ENCODE measurements at places on chromosomes 2 and 18.

GRCh38 chr2:108215794-108216211, 24.0 kb upstream of the SULT1C3 start:
- DNase-seq, result peak; percentile 15

GRCh38 chr2:50345701-50346591, 686.0 kb downstream of the NRXN1 start:
- DNase-seq, result no peak

DNA sequence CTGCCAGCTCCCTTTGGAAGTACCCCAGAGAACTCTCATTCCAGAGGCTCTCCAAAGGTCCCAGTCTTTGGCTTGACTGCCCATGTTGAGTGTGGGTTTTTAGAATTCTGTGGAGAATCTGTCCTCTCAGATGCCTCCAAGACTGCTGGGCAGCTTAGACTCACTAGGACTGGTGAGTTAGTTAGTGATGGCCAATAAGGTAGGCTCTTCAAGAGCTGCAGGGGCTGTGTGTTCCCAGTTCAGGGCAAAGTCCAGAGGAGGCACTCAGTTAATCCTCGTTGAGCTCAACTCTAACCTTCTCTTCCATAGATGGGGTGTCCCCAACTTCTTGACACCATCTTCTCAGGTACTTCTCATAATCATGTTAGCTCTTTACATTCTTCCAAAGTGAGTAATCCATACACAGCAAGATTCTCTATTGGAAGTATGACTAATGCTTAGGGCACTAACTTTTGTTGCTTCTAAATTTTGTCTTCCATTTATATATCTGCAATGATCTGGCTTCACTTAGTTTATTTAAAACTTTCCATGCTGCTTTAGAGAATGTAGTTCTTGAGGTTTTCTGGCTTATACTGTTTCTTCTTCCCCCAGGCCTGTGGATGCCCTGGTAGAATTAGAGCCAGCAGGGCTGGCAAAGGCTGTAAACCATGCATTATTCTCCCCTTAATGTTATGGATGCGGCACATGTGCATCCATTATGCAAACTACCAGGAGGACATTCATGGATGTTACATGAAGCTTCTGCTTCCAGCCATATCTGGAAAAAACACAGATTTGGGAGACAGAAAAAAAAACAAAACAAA, 88.9 kb downstream of the POLE4 start:
- DNase-seq, result no peak

- DNase-seq, result no peak
Measured at GRCh38 chr18:60554967-60555366, 182.4 kb upstream of the MC4R start.

DNA sequence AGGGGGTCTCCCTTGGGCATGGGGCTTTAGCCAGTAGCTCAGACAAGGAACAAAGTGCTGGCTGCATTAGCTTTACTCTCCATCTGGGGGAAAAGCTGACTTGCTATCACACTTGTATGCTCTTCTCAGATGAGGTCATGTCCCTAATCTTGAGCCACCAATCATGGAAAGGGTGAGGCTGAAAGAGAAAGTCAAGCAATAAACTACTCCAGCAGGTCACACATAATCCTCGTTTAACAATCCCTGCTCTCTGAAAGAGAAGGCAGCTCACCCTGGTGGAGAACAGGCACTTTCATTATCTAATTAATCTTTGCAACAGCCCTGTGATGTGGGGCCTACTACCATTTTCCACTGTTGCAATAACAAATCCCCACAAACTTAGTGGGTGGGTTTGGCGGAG, 129.7 kb upstream of the CAPN13 start:
- DNase-seq, result no peak

DNA sequence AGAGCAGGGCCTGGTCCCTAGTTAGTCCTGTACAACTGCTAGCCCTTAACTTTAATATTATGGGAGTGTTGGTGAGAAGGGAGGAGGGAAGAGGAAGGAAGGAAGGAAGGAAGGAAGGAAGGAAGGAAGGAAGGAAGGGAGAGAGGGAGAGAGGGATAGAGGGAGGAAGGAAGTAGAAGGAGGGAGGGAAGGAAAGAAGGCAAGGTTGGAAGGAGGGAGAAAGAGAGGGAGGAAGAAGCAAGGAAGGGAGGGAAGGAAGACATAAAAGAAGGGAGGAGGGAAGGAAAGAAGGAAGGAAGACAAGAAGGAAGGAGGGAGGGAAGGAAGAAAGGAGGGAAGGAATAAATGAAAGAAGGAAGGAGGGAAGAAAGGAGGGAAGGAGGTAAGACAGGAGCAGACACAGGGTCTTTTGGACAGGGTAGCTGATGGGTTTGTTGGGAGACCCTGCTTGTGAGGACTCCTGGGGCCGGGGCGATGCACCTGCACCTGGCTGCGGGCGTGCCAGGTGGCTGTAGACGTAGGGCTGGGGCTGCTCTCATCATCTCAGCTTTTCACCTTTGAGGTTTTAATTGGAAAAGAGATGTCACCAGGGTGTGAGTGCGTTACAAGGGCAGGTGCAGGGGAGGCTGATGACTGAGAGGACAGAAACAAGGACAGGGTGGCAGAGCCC, 5.9 kb upstream of the POMC start:
- DNase-seq, result no peak

DNA sequence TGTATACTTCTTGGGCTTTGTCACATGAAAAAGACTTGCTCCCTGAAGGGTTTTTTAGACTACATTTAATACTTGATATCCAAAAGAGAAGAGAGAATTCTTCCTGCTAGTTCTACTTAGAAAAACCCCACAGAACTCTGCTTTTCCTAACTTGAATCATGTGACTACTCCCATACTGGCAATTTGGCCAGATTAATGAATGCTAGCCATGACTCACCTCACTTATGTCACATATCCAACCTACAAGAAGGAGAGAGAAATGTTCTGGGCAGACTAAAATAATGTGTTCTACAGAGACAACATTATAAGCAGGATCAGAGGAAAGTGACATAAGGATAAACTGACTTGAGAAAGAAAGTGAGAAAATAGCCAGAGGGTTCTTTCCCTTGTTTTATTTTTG, 249.3 kb upstream of the GULP1 start:
- DNase-seq, result no peak

DNA sequence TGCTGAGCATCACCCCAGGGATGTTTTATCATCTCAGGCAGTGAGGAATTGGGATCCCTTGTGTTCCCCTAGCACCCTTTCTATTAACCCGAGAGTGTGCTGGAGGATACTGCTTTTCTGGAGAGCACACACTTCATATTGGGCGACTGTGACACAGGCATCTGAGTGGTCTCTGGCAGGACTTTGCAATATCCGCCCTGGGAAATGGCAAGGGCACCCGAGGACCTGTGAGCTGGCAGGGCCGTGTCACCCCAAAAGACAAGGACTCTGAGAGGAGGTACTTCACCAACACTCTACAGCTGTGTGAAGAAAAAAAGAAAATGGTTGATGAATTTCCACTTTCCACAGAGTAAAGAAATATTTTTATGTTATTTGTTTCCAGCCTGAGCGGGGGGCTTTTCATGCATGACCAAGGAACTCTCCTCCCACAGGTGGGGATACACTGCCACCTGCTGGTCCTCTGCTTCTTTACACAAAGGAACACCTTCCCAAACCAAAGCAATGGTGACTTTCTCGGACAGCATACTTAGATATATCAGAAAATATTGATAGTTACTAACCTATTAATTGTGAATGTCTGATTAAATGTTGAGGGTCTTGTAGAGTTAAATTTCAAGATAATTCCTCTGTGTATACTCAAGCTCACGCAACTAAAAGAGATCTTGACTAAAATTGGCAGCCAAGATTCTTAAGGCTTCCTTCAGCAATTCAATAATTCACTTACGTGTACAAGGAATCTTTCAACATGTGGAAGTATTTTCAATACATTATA, 45.9 kb upstream of the REG3G start:
- DNase-seq, result peak; percentile 60

- DNase-seq, result no peak
Measured at GRCh38 chr18:63829886-63830285, 54.7 kb downstream of the SERPINB7 start.

- no peak for DNase-seq
Measured at GRCh38 chr2:207662203-207662602, 37.0 kb upstream of the METTL21A start.

GRCh38 chr2:61411109-61411508, 59.8 kb downstream of the USP34 start:
- peak; percentile 66 for DNase-seq

DNA sequence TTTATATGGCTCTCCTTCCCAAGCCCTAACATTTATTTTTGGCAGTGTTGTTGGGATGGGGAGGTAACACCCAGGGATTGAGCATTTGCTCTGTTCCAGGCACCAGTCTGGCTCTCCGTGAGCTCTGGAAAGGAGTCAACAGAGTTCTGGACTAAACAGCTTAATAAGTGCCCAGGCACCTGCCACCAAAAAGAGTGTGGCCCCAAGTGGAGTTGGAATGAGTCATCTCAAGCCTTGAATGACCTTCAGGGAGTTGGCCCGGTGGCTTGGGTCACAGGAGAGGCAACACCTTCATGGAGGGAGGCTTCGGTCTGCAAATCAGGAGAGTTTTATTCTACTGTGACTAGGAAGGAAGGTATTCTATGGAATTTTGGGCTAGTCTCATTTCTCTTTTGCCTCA, 203.2 kb downstream of the DLGAP1 start:
- DNase-seq, result no peak

DNA sequence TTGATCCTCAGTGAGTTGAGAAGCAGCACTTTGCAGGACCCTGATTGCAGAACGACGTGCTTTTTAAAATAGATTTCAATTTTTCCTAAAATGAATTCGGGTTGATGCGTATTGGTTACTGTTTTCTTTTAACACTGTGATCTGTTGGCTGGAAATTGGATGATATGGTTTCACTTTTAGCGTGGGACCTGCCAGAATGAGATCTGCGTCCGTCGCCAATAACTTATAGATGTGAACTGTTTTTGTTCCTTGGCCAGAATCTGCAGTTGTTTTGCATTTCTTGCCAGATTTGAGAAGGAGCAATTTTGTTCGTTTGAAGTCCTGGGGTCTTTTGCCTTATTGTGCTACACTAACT, 703 bp downstream of the UGGT1 start:
- no peak for DNase-seq

- no peak for DNase-seq
Measured at GRCh38 chr18:35905436-35905835, 67.0 kb upstream of the RMP24 start.

Measured in K562 (cell line).